ENCODE measurements at places on chromosomes 12 and 14.

- DNase-seq: no peak
These were observed 26.4 kb upstream of the NOS1 start for GRCh38 chr12:117387832-117388231.

GRCh38 chr14:24991288-24991687 lies 58.7 kb downstream of the STXBP6 start:
- no peak for DNase-seq

GRCh38 chr12:131896080-131896810 lies 1.8 kb downstream of the ULK1 start:
- peak; percentile 95 for DNase-seq

- no peak for DNase-seq
These were observed 7.0 kb downstream of the FOXA1 start for GRCh38 chr14:37587881-37588666.

DNA sequence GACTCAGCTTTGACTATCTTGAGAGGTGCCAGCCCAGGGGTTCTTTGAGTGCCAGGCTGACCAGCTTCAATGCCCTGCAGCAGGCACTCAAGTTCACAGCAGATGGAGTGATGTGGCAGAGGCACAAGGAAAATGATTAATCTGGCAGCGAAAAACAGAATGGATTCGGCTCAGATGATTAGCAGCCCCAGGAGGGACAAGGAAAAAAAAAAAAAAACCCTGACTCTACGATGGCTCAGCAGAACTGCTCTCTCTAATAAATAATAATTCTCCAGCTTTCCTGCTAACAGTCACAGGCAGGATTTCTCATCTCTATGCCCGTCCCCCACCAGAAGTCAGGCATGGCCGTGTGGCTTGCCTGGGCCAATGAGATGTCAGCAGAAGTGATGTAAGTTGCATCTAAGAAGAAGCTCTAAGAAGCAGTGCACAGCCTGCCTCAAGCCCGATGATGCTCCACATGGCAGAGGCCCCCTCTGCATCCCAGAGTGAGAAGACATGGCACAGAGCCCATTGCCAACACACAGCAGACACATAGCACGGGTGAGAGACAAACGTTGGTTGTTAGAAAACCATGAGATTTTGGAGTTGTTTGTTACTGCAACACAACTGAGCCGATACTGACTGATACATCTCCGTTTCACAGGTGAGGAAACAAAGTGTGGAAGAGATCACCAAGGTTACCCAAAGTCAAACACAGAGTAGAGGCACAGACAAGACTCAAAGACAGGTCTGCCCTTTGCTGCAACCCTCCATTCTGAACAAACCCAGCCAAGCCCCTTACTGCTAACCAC lies 111.0 kb downstream of the SCARB1 start:
- no peak for DNase-seq

- no peak for DNase-seq
These were observed 173.6 kb upstream of the MGAT4C start for GRCh38 chr12:86429824-86430223.

DNA sequence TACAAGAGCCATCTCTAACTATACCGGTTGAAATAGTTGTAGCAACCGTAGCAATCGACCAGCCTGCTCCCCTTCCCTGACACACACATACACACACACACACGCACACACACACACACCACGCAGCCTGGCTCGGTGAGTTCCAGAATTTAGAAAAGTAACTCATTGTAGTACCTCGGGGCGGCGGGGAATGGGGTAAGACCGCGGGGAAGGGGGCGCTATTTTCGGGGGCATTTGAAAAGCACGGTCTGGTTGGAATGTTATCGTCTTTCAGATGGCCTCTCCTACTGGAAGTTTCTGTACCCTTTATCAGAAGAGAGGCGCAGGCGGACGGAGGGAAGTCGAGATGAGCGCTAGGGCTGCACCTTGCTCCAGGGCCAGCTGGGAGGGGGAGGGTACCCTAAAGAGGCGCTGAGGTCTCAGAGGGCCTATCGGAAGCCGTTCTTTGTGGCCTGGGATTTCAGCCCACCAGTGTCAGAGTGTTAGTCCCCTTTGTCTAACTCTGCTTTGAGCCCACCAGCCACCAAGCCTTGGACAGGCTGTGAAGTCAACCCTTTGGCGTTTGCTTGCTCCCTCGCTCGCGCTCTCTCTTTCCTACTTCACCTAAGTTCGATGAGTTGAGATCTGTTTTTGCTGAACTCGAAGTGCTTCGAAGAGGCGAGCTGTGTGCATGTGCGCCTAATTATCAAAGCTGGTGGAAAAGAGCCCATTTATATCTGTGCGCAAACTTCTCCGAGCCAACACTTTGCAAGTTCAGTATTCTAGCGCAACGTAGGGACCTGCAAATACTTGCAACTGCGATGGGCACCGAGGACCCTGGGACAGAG lies 837 bp downstream of the COL2A1 start:
- DNase-seq: no peak

DNA sequence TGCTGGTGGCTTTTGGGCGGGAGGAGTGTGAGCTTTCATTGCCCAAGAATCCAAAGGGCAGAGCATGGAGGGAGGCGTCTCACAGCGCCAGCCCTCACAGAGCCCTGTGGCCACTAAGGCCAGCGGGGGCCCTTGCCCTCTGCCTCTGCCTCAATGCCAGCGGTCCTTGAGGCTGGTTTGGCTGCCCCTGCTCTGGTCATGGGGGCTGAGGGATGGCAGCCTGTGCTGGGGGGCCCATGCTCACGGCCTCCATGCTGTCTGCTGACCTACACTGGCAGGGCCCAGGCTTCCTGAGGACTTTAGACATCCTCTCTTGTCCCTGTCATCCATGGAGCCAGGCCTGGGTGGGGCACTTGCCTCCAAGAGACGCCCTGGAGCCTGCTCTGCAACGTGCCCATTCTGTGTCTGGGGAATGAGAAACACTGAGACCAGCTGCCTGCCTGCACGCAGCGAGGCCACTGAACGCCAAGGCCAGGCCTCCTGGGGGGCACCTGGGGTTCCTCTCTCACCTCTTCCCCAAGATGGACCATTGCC lies 143.4 kb downstream of the KIF26A start:
- DNase-seq: no peak

- no peak for DNase-seq
These were observed 396.6 kb downstream of the NRXN3 start for GRCh38 chr14:78566859-78567172.

DNA sequence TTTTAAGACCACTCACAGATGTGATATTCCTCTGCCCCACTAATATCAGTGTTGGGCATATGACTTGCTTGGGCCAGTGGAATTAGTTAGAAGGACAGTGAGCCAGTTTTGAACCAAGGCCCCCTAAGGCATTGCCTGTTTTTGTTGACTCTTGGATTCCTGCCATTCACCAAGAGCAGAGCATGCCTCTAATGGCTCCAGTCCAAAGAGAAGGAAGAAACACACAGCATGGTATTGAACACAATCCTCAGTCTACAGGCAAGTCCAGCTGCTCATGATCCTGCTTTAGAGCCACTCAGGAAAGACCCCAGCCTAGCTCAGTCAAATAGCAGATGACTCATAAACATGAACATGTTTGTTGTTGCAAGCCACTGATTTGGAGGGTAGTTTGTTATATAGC lies 1201.5 kb downstream of the BCL11B start:
- DNase-seq: no peak

DNA sequence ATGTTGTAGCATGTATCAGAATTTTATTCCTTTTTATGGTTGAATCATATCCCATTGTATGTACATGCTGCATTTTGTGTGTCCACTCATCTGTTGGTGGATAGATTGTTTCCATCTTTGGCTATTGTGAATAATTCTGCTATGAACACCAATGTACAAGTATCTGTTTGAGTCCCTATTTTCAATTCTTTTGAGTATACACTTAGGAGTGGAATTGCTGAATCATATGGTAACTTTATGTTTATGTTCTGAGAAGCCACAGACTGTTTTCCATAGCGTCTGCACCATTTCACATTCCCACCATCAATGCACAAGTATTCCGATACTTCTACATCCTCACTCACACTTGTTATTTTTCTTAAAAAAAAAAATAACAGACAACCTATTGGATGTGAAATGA lies 91.5 kb downstream of the ARF6 start:
- no peak for DNase-seq

DNA sequence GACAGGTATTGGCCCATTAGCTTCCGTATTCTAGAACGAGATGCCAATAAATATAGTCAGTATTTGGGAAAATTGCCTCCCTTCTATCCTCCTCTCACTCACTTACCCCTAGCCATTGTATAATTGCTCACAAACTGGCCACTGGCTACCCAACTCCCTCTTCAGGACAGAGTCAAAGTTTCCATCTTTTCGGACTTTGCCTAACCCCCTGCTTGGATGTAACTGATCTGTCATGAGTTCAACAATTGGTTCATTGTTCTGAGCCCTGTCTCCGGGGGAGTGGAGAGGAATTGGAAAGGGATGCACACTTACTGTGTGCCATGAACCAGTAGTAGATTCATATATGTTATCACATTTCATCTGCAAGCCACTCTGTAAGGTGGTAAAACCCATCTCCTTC lies 12.2 kb downstream of the MYRFL start:
- DNase-seq: no peak

- no peak for DNase-seq
These were observed 163.2 kb downstream of the PAX9 start for GRCh38 chr14:36824854-36825253.

DNA sequence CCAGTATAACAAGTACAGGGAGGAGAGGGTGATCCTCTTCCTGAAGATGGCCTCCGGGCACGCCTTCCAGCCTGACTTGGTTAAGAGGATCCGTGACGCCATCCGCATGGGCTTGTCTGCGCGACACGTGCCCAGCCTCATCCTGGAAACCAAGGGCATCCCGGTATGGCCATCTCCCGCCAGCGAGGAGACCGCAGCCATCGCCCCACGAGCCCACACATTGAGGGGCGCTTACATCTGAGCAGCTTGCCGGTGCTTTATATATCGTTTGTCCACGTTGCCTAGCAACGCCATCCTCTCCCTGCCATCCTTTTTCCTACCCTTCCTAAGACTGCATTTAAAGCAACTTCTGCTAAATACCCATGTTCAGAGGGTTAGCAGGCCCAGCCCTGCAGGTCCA lies 71.5 kb downstream of the AACS start:
- no peak for DNase-seq

GRCh38 chr12:112741106-112741505 lies 50.4 kb upstream of the RPH3A start:
- no peak for DNase-seq

- DNase-seq: no peak
These were observed 29.4 kb downstream of the ITPR2 start for GRCh38 chr12:26803552-26803951.

DNA sequence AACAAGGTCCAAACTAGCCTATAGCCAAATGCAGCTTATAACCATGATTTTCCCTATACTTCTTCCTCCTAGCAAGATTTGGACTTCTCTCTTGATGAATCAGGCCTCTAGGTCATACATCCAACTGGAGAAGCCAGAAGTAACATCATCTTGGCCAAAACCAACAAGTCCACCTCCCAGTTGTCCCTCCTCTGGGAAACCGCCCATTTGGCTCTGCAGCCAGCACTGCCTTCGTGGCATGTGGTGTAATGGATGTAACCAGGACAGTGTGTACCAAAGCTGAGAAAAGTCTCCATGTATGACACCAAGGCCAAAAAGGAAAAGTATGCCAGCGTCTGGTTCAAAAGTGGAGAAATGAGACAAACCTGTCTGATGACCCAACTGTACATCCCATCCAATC lies 59.3 kb upstream of the VASH1 start:
- no peak for DNase-seq

DNA sequence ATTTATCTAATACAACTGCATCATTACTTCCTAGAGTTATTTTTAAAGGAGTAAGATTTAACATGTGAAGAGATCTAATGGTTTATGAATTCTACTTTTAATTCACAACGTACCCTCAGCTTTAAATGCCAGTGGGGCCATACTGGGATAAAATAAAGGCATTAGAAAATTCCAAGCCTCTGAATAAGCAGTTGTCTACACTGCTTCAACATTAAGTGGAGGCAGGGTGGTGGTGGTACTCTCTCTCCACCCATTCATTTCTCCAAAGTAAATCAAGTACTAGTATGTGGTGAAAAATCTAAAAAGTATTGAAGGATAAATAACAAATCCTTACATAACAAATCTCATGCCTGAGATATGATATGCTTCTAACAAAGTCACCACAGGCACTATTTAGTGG lies 52.4 kb downstream of the FERMT2 start:
- no peak for DNase-seq

DNA sequence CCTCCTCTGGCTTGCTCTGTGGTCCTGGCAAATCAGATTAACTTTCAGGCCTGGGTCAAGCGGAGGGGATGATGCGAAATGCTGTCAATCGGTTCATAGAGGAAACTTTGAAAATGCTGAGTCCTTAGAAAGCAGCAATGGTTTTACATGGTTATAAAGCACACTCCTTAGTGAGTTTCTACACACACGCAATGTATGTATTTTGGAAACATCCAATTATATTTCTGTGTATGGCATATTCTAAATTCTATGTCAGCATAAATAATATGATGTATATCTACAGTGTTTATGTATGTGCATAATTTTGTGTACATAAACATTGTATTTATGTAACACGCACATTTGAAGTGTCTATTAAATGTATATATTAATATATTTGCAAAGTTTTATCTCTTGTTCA lies 118.0 kb upstream of the ARID2 start:
- DNase-seq: no peak

DNA sequence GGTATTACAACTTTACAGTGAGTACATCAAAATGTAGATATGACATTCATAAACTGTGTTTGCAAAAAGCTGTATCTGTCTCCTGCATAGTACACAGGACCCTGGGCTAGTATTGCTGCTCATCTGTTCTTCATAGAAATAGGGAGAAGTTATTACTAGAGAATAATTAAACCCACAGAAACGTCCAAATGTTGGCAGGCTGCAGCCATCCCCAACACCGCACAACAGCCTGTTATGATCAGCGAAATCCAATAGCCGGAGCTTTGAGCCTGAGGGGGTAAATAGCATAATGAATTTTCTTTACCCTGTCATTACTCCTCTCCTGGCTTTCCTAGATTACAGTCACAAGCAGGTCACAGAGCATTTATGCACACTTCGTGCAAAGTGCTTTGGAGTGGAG lies 178.0 kb downstream of the DACT1 start:
- no peak for DNase-seq

DNA sequence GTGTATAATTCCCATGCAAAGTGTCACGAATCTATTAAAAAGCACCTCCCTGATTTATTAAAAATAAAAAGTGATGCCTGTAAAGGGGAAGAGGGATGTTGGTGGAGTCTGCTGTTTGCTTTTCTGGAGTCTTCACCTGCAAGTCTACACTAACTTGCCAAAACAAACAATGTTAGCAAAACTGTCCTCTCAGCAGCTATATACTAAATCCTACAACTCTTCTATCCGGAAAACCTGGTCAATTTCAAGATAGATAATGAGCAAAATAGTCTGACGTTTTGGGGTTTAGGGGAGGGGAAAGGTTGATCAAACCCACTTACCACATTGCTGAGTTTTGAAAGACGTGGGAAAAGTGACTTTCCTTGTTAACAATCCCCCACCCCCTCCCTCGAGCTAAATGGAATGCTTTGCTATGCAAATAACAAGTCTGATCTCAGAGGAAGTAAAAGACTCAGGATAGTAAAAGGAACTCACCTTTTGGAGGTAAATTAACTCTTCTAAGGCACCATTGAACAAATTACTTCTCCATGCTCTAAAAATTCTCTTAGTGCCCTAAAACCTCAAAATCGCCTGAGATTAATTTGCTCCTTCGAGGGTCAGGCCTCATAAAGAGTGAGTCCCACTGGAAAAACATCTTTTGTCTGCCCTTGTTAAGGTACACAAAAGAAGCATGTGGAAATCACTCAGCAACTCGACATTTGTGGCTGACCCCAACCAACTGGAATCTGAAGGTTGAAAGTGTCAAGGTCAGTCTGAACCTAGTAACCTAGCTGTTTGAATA lies 13.5 kb downstream of the BMP4 start:
- no peak for DNase-seq
